ENCODE measurements at places on chromosomes 2 and 18.

DNA sequence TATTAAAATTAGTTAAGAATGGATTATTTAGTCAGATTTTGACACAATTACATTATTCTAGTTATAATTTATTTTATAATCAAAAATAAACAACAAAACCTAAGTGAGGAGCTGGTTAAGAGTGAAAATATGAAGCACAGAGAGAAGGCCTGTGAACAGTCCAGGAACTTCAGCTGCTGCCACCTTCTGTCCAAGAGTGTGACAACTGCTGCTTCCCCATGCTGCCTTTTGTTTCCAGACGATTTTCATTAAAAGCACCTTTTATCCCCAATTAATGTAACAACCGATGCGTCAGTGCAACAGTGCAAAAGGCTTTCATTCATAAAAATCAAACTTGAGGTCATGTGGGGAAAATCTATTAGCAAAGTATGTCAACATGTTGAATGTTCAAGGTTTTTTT lies 363.6 kb downstream of the CTNNA2 start:
- DNase-seq = peak; percentile 3

- no peak for DNase-seq
These were observed 148.5 kb upstream of the DLX2 start for GRCh38 chr2:172251231-172251630.

DNA sequence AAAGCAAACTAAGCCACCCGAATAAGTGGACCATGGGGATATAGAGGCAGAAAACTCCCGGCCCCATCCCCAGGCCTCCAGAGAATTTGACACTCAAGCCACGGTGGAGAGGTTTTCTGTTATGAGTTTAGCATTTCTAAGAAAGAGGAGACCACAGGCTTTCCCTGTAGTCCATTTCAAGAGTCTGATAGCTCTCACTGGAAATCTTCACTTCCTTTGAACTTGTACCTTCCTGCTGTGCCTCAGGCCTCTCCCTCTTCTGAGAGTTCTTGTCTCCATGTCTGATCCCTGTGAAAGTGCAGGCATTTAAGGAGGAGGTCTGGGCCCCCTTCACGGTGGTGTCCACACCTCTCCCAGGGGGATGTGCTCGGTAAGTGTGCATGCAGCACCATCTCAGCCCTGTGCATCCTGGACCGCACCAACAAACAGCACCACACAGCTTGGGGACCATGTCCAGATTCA lies 113.7 kb downstream of the BCL2 start:
- DNase-seq = no peak

- DNase-seq = no peak
These were observed 331.2 kb upstream of the LRATD1 start for GRCh38 chr2:14301331-14301730.

GRCh38 chr2:39604866-39605265 lies 60.9 kb upstream of the TMEM178A start:
- no peak for DNase-seq

- no peak for DNase-seq
These were observed 246.3 kb upstream of the SIX2 start for GRCh38 chr2:45255563-45255962.

DNA sequence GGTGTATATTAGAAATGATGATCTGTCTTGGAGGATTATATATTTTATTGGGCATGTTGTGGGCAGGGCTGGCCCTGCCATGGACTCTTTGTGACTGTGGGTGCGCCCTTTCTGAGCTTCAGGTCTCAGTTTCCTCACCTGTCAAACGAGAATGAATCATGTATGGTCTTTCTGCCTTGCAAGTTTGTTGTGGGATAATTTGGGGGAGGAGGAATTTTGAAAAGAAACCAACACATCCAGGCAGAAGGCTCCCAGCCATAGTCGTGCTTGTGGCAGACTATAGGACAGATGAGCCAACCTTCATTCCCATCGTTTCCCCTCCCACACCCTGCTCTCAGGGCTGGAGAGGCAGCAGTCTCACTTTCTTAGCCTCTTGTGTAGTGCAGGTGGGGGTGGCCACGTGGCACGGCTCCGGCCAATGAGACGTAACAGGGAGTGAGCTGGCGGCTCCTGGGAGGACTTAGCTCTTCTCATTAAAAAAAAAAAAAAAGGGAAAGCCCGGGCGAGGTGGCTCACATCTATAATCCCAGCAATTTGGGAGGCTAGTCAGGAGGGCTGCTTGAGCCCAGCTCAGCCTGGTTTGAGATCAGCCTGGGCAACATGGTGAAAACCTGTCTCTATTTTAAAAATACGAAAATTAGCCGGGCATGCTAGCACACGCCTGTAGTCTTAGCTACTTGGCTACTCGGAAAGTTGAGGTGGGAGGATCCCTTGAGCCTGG lies 63.1 kb downstream of the RHOB start:
- peak; percentile 95 for DNase-seq

DNA sequence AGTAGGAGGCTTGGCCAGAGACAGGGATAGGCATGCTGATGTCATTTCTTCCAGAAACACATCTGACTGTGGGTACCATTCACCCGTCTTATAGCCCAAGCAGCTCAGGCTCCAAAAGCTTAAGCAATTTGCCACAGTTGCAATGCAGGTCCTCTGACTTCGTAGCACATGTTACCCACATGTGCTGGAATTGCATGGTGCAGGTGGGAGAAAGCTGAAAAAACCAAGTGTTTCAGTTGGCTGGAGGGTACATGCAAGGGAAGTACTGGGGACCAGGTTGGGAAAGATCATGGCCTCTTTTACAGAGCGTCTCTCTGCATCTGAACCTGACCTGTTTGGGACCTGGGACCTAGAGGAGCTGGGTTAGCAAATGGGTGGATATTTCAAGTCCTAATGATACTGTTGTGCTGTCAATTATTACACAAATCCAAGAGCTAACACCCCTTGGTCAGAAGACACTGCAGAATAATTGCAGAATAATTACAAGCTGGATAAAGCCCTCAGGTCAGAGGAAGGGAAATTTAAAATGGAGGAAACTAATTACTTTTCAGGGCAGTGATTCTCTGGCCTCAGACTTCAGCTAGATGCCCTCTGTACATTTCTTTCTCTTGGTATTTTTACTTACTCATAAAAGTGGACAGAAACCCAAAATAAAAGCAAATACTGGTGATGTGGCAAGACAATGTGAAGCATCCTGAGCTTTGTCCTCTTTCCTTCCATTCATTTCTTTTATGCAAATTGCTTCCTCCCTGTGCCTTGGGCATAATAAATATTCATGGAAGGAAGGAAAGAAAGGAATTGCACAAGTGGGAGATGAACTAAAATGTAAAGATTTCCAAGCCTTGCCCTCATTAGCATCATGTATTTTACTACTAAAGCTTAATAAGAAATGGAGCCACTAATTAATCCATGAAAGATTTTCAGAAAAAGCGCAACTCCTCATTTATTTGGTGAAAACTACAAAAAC lies 45.6 kb upstream of the TTC39C start:
- DNase-seq = no peak

DNA sequence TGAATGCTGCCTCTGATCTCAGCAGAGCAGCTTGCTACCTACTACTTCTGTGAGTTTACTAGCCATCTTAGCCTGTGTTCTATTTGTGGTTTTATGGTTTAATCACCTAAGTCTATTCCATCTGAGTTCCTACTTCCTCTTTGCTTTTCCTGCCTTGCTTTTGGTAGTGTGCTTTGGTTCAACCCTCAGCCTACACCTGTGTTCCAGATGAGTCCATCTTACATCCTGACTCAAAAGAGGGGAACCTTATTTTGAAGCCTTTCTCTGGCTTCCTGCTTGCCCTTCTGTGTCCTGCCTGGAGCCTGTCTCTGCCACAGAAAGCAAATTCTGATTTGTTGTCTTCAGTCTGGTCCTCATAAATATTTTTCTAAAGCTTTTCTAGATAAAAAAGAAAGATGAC lies 530.3 kb upstream of the MEX3C start:
- no peak for DNase-seq

- DNase-seq = no peak
These were observed 98.4 kb upstream of the RNF152 start for GRCh38 chr18:61991201-61991600.

DNA sequence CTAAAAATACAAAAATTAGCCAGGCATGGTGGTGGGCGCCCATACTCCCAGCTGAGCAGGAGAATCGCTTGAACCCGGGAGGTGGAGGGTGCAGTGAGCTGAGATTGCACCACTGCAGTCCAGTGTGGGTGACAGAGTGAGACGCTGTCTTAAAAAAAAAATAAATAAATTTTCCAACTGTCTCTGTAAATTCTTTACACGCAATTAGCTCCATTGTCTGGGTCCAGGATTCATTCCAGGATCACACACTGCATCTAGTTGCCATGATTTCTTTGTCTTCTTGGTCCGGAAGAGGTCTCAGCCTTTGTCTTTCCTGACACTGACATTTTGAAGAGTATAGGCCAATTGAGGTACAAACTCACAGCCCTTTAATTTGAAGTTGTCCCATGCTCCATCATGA lies 167.6 kb upstream of the NYAP2 start:
- DNase-seq = no peak

GRCh38 chr2:211479536-211480150 lies 923.2 kb downstream of the CPS1 start:
- peak; percentile 43 for DNase-seq
